ENCODE measurements at places on chromosomes 3 and 15.
A peak's percentile ranks its signal among the peaks of the same experiment; 100 is the strongest.

DNA sequence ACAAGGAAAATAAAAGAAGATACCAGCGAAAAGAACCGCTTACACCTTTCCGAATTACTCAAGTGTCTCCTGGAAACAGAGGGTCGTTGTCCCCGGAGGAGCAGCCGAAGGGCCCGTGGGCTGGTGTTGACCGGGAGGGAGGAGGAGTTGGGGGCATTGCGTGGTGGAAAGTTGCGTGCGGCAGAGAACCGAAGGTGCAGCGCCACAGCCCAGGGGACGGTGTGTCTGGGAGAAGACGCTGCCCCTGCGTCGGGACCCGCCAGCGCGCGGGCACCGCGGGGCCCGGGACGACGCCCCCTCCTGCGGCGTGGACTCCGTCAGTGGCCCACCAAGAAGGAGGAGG lies 325 bp downstream of the ALCAM start:
- no peak for DNase-seq

GRCh38 chr15:89126009-89126408 lies 37.8 kb downstream of the ABHD2 start:
- no peak for DNase-seq

DNA sequence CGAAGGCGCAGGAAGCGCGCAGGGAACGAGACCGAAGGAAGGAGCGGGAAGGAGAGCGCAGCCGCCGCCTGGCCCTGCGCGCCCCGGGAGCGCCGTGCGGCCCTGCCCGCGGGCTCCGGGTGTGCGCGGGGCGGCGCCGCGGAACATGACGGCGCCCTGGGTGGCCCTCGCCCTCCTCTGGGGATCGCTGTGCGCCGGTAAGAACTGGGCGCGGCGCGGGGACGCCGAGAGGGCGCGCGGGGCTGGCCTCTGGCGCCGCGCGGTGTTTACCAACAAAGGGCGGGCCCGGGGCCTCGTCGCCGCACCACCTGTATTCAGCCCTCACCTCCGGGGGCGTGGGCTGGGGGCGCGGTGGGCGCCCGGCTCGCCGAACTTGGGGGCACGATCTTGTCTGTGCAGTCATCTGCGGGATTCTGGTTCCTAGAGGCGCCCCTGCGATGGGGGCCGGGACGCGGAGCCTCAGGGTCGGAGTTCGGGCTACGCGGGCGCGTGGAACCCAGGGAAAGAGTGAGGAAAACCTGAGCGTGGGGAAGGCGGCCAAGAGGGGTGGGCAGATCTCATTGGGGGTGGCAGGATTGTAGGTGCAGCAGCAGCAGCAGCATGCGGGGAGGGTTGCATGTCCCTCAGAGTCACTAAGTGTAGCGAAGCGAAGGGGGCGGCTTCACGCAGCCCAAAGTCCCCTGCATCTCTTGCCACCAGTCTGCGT lies 641 bp downstream of the ACVR2B start:
- peak; percentile 22 for DNase-seq

- DNase-seq = no peak
Measured at GRCh38 chr3:160622263-160623045, 54.5 kb upstream of the ARL14 start.

DNA sequence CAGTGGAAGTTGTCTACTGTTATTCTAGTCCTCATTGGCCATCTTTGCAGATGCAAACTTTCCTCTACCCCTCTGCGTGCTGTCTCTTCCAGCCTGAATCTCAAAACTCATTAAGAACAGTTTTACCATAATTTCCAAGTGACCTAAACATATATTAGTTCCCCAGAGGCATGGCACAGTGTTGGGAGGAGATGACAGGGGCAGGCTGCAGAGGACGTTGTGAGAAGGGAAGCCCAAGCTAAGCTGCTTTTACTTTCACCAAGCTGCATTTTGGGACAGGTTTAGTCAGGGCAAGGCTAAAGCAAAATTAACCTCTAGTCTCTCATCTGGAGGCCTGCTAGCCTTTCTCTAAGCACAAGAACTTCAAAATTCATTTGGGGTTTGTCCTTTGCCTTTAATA lies 318.6 kb upstream of the SATB1 start:
- DNase-seq = no peak

DNA sequence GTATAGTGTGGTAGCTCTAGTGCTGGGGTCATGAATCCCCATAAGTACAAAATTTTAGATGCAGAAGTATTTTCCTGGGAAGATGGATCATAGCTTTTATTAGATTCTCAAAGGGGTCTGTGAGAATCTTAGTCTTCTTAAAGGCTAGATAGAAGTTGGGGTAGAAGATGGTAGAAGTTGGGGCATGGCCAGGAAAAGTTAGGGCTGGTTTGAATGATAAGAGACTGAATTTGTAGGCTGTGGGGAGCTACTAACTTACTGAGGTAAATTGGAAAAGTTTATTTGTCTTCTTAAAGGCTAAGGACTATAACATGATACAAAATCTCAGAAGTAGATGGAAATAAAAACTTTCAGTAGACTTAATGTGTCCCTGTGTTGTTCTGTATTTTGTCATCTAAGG lies 1.6 kb upstream of the UBE2Q2 start:
- no peak for DNase-seq

DNA sequence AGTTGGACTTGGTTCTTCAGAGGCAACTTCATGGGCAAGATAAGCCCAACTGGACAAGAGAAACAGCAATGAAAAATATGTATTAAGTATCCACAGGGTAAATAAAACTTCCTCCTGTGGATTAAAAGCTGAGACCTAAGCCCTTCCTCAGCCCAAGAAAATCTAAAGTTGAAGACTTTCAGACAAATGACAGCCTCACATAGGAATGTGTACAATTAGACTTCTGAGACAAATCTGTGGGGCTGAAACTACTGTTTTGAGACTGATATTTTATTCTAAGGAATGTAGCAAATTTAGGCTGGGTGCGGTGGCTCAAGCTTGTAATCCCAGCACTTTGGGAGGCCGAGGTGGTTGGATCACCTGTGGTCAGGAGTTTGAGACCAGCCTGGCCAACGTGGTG lies 74.2 kb upstream of the IL12A start:
- no peak for DNase-seq

- DNase-seq = no peak
Measured at GRCh38 chr3:46129588-46130272, 78.4 kb downstream of the CCR1 start.

- no peak for DNase-seq
Measured at GRCh38 chr15:73437543-73438109, 5.3 kb upstream of the REC114 start.

- no peak for DNase-seq
Measured at GRCh38 chr3:36250191-36250590, 130.1 kb upstream of the STAC start.

- DNase-seq = no peak
Measured at GRCh38 chr3:61583890-61584875, 22.8 kb downstream of the PTPRG start.

- no peak for DNase-seq
Measured at GRCh38 chr15:32119694-32120330, 89.5 kb downstream of the CHRNA7 start.

DNA sequence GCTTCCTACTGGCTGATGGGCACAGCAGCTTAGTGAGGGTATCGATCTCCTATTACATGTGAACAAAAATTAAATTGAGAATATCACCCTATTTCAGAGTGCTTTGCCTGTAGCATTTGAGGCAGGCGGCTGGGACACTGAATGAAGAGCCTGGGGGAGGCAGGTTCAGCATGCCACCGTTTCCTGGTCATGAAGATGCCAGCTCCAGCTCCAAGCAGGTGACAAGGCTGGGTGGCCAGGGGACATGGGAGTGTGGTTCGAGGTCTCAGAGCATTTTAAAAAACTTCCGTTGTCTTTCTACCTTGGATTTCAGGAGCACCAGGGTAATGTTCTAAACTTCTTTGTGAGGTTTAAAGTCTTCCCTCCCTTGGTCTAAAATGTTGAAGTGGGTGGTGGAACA lies 158.2 kb downstream of the RPLP1 start:
- DNase-seq = no peak

GRCh38 chr3:141853629-141854168 lies 22.7 kb upstream of the ATP1B3 start:
- DNase-seq = no peak

GRCh38 chr3:170222647-170223541 lies 670 bp downstream of the PRKCI start:
- peak; percentile 5 for DNase-seq

- DNase-seq = no peak
Measured at GRCh38 chr3:18223571-18223970, 201.6 kb downstream of the SATB1 start.

DNA sequence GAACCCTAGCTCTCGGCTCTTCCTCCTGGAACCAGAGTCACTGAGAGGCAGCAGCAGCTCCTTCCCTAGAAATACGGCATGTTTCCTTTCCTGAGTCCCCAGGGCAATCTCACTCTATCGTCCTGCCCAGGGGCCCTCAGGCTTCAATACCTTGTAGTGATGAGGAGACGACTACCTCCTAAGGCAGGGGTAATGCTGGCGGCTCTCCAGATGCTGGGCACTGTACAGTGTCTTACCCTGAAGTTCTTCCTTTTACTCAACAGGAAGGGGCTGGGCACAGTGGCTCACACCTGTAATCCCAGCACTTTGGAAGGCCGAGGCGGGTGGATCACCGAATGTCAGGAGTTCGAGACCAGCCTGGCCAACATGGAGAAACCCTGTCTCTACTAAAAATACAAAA lies 13.5 kb downstream of the TMEM44 start:
- DNase-seq = no peak

GRCh38 chr3:28860307-28860706 lies 420.6 kb upstream of the RBMS3 start:
- DNase-seq = no peak

DNA sequence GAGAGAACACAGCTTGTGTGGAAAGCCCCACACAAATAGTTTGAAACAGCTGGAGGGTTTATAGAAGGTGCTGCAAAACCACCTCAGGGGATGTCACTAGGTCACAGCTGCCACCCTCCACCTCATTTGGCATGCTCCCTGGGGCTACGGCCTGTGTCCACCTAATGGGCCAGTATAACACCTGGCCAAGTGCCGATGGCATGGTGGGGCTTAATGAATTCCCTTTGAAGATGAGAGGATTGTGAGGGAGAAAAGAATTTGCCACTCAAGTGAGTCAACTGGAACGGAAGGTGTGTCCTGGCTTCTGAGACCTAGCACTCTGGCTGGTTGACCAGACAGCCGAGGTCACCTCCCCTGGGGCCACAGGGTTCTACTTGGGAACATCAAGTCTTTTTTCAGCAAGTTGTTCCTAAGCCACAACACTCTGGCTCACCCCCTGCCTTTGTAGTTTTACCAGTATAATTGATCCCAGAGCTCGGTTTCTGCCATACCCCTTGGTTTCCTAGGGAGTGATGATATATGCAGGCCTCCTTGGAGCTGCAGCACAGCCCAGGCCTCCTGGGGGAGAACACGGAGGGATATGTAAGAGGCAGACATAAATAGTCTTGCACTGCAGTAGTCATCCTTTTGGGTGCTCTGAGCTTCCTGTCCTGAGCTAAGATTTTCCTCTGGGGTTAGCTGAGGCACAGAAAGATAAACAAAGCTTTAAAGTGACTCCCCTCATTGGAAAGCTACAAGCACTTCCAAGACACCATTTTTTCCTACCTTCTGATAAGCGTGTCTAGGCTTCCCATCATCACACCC lies 178.2 kb upstream of the LPP start:
- DNase-seq = no peak

DNA sequence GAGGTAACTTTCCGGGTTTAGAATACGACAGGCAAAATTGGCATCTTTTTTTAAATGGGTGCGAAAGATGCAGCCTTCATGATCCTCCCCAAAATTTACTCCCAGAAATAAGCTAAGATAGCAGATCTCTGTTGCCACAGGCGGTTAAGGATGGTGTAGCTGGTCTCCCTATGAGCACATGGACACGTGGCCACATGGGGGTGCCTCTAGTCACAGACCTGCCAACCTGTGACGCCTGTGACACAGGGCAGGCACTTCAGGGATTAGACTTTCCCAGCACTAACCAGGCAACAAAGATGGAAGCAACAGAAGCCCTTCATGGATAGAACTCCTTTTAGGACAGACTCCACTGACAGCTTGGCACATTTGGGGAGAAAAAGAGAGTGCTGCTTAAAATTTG lies 320.3 kb downstream of the THSD4 start:
- DNase-seq = no peak

GRCh38 chr3:112629425-112629824 lies 11.5 kb downstream of the CCDC80 start:
- DNase-seq = no peak

DNA sequence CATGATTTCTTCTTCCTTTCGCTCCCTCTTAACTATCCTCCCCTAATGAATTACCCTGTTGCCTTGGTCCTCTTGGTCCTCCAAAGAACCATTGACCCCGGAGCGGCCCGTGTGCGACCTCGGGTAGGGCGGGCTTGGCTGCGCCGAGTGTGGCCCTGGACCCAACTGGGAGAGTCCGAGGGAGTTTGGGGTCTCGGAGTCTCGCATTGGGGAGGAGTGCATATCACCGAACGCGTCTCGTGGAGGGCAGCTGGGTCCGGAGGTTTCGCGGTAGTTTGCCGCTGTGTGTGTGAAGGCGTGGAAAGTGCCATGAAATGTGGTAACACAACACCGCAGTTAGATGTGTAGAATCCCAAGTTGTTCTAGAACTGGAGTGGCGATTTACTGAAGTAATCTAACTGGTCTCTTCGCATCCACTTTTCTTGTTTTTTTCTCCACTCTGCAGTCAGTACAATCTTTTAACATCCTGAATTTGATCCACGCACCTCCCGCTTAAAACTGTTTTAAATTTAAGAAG lies 363 bp downstream of the GTF2E1 start:
- DNase-seq = no peak

DNA sequence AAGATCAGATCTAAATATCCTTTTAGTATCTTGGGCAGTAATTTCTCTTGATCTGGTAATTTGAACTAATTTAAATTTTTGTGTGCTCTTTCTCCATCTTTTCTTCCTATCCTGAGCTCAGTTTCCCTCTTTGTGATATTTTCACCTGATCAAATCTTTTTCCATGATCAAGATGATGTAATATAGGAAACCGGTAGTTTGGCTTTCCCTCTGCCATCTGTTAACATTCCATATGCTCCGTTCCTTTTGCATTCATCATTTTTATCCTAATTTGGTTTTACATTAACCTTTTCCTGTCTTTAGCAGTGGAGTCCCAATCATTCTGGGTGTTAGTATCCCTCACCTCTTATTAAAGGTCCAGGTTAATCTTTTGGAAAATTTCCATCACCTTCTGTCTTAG lies 5.9 kb upstream of the ABHD6 start:
- DNase-seq = no peak

DNA sequence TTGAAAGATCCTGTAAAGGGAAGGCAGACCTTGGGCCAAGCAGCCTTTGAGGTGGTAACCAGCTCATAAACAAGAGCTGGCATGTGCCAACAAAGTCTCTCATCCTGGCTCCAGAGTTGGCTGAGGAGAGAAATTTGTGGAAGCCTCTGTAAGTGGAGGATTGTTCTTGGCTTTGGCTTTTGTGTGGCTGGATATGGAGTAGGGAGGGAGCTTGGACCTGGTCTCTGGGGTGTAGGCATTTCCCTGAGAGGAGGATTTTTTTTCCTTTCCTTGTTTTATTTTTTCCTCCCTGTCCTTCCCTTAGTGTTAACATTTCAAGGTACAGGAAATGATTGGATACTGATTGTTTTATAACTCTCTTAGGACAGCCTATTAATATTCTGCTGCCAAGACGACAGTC lies 60.8 kb downstream of the ZNF609 start:
- DNase-seq = no peak
